ENCODE measurements at places on chromosomes 6 and 20.

DNA sequence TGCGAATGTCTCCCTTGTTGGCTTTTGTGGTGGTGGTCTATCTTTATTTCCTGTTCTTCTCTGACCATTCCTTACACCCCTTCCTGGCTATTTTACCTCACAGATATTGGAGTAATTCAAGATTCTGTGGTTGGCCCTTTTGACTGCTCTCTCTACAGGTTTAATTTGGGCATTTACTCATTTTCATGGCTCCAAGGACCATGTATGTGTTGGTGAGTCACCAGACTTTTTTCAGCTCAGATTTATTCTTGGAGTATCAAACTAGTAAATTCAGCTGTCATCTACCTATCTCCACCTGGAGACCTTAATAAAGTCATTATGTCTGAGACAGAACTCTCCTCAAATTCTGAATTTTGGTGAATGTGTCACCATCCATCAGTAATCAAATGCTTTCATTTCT is 15.5 kb downstream of the RNF146 start:
- no peak for DNase-seq

DNA sequence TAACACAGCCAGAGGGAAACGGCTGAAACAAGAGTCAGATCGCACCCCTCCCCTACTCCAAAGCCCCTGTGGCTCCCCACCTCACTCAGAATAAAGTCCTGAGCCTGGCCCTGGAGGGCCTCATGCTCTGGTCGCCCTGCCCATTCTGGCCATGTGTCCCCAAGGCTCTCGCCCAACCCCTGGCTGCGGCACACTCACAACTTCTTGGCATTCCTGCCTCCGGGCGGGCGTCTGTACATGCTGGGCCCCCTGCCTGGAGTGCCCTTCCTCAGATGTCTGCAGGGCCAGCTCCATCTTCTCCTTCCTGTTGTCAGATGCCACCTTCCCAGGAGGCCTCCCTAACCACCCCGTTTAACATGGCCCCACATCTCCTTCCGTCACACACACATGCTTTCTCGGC is 17.1 kb upstream of the NOL4L start:
- DNase-seq, result no peak

DNA sequence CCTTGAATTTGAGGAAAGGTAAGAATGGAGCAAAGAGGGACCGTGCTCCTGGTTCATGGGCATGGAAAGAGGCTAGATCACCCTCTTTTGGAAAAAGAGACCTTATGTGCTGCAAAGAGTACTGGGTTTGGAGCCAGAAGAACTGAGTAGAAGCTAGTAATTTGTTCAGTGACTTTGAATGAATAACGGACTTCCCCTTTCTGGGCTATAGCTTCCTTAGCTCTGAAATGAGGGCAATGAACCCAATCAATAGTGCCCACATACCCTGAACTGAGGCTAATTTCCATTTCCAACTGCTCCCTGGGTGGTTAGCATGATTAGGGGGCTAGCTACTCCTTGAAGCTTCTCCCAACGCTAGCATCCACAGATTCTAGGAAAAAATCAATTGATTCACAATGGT is 121.4 kb downstream of the UNC5CL start:
- no peak for DNase-seq

DNA sequence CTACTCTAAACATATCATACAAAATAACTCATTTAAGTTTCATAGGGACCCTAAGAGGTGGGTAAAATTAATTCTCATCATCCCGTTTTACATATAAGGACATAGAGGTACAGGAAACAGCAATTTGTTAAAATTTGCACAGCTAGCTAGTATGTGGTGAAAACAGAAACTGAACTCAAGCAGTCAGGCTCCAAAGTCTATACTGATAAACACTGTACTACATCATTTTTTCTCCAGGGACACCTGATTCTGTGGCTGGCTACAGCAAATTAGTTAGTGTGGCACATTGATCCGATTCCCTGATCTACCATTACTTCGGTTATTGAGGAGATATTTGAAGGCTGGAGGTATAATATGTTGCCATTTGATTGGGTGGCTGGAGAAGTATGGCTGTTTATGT is 36.2 kb upstream of the E2F3 start:
- DNase-seq, result no peak

DNA sequence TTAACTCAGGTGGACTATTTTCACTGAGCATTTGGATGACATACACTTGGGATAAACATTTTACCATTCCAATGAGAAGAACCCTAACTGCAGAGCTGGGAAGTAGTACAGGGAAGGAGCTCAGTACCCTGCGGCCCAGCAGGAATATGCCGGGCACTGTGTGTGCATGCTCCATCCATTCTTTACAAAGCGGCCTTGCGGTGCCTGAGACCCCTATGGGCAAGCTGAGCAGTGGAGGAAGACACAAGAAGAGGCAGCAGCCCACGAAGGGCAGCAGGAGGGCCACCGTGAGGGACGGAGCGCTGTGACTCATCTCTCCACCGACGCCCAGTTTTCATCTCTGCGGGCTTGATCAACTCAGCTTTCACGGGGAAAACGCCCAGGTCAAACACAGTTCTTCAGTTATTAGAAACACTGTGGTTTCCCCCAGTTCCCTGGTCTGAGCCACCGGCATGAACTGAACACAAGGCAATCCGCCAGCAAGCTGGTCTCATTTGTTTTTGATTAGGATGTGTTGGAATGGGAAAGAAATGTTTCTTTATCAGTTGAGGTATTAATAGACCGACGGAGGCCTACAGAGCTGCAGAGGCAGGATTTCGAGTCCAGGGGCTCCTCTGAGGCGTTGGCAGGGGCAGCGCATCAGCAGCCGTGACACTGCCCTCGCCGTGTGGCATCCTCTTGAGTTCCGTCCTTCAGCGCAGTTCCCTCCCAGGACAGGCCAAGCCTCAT is 44.9 kb downstream of the IRF4 start:
- peak; percentile 79 for DNase-seq

DNA sequence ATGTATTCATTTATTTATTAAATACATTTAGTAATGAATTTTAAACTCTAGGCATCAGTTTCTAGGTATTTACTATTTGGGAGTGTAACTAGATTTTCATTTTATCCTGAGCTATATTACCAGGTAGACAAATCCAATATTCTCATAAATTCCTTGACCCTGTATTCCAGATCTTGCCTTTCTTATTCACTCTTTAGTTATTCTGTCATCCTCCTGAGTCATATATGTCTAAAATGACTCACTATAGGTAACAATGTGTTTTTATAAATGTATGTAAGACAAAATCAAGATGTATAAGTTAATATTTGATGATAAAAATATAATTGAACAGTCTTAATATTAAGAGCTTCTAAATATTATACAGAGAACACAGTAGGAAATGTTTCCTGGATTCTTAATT is 642.1 kb upstream of the NRSN1 start:
- no peak for DNase-seq

- DNase-seq, result no peak
Observed at GRCh38 chr20:11982955-11983470, 65.3 kb downstream of the BTBD3 start.

DNA sequence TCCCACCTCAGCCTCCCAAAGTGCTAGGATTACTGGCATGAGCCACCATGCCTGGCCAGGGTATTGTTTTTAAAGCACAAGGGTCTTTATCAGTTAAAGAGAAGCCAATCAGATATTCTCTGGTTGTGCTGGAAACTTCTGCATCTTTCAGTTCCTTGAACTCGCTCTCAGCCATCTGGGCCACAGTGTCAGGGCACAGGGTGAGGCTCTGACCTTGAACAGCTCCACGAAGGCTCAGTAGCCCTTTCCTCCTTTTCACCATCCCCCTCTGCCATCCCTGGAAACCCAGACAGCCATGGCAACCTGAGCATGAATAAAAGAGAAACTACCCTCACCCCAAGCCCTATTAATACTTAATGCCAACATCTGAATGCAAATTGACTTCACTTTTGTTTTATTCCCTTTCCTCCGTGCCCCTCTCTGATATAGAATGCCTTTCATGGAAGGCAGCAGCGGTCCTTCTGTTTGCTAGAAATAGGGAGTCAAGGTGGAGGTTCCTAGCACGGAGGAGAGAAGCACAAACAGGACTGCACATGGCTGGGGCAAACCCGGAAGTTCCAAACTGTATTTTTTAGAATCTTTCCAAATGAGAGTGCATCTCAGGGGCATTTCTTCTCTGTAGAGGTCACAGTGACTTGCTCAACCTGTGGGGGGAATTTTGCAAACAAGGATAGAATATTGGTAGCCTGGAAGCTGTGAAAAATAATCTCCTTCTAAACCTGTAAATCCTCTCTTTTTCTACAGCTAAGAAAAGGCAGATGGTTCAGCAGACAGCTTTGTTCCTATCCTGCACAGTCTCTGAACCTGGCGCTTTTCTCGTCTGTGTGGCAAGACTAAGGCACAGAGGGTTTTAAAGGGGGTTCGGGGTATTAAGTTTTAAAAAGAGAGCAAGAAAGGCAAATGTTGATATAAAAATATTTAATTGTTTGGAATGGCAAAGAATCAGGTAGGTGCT is 176.4 kb upstream of the RREB1 start:
- no peak for DNase-seq

DNA sequence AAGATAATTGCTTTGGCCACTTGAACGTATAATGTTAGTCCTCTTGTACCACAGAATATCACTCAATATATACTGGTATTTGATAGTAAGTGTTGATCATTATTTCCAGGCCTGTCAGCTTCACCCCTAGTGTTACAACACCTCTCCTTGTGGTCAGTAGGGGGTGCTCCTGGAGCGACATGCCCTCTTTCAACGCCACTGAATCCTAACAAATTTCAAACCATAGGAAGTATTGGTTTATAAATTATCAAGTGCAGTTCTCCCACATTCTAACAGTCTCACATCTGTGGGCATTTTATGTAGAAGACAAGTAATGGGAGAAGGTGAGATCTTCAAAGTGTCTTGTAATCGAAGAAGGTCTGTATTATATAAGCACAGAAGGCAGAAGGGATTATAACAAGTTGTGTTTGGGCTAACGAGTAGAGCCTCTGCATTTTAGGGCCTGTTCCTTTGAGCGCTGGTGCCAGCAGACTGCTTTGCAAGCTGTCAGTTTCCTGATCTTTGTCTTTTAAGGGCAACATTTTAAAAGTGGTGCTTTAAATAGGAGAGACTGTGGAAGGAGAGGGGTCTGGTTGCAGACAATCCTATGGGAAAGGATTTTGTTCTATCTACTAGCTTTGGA is 57.1 kb upstream of the CEP162 start:
- DNase-seq, result peak; percentile 4

All from fibroblast of skin of abdomen (primary cell).